ENCODE measurements at places on chromosomes 11 and 22.

GRCh38 chr11:17646451-17647145 is 72.8 kb upstream of the MYOD1 start:
- DNase-seq: no peak

DNA sequence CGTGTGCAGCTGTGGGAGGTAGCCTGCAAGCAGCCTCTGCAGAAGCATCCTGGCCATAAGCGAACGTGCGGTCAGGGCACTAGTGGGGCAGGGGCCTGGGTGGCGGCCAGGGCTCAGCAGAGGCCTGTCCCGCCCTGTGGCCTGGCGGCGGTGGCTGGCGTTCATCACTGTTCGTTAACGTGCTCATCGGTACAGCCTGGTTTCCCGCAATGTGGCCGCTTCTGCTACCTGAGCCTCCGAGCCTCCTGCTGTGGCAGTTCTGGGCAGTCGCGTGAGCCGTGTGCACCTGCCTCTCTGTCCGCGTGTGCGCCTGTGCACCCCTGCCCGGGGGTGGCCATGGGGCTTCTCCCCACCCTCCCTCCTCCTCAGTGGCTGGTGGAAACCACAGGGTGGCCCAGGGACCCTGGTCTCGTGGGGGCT is 117.9 kb downstream of the KCNQ1OT1 start:
- no peak for DNase-seq

- no peak for DNase-seq
Observed at GRCh38 chr11:7292922-7293321, 41.2 kb downstream of the SYT9 start.

GRCh38 chr11:15349413-15349812 is 234.7 kb downstream of the INSC start:
- peak; percentile 61 for DNase-seq

DNA sequence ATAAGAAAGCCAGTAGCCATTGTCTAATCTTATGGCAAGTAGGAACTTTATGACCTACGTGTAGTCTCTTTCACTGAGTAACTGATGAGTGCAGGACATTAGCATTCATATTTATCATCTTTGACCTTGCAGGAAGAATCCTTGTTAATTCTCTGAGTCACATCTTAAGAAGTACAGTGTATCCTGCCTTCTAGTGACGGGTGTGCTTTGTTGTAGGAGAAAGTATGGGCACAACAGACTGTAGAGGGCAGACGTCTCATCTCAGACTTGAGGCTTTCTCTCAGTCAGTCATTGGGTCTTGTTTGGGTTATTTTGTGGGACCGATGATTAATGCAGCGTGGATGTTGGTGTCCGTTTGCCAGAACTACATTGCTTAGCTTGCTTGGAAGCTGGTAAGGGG is 6.8 kb downstream of the RNF214 start:
- no peak for DNase-seq

- DNase-seq: no peak
Observed at GRCh38 chr22:23251445-23252093, 71.3 kb downstream of the BCR start.

- DNase-seq: no peak
Observed at GRCh38 chr11:67469508-67469811, 409 bp upstream of the TMEM134 start.

GRCh38 chr11:27871056-27871455 is 170.8 kb upstream of the BDNF start:
- no peak for DNase-seq

DNA sequence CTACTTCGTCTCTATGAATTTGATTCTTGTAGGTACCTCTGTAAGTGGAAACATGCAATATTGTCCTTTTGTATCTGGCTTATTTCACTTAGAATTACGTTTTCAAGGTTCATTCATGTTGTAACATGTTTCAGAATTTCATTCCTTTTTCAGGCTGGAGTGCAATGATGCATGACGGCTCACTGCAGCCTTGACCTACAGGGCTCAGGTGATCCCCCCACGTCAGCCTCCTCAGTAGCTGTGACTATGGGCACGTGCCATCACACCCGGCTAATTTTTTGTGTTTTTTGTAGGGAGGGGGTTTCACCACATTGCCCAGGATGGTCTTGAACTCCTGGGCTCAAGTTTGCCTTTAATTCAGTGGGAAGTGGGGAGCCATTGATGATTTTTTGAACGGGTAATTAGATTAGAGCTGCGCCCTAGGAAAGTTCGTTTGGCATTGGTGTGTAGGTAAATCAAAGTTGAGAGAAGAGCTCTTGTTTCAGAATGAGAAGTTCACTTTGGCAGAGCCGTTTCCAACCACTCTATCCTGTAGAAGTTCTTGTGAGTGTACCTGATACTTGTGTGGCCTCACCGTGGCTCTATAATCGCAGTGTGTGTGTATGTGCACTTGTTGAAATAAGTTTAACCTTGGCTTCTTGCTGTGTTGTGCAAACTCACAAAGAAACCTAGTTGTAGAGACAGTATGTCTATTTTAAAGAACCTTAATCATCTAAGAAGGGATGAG is 115.9 kb downstream of the NAV2 start:
- no peak for DNase-seq

GRCh38 chr22:39545386-39546365 is 13.1 kb upstream of the RPS19BP1 start:
- DNase-seq: no peak

DNA sequence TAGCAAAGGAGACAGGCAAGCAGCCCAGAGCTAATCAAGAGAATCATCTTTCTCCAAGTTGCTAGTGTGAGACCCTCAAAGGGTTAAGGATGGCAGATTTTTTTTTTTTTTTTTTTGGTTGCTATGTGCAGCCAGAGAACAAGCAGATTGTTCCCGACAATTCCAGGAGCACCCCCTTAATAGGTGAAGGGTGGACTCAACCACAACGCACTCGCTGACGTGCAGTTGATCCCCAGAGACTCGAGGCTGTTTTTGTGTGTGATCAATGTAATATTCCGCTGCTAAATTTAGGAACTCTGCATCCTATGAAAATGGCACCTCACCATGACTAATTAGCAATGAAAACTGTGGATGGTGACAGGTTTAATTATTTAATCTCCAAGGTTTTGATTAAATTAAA is 789.0 kb downstream of the KCNA4 start:
- DNase-seq: no peak

DNA sequence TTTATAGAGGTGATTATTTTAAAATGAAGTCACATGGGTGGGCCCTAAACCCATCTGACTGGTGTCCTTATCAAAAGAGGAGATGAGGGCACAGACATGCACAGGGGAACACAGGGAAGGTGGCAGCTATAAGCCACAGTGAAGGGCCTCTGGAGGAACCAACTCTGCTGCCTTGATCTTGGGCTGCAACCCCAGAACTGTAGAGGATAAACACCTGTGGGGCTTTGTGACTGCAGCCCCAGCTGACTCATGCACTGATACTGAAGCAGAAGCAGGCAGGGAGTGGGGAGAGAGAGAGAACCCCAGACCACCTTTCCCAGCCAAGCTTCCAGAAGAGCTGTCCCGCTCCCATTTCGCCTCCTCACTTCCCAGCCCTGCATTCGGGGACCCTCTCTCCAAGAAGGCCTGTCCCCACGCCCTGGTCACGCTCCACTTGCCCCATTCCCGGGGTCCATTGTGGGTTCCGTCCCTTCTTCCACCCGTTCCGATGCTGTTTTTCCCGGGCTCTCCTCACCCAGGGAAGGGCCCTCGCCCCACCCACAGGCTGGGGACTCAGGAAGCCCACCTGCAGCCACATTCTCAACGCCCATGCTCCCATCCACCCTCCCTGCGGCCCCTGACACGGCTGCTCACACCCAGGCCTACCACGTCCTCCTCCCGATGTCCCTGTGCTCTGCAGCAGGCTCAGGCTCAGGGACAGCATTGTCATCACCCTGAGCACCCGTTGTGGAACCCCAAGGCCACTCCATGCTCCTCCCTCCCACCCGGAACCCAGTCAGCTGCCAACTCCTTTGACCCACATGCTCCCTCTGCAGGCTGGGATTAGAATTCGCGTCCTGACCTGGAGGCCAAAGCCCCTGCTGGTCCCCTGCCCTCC is 90.8 kb upstream of the SHANK2 start:
- DNase-seq: no peak

- DNase-seq: no peak
Observed at GRCh38 chr22:32531228-32531627, 56.6 kb downstream of the FBXO7 start.

GRCh38 chr11:45649544-45650165 is 15.8 kb downstream of the CHST1 start:
- no peak for DNase-seq

DNA sequence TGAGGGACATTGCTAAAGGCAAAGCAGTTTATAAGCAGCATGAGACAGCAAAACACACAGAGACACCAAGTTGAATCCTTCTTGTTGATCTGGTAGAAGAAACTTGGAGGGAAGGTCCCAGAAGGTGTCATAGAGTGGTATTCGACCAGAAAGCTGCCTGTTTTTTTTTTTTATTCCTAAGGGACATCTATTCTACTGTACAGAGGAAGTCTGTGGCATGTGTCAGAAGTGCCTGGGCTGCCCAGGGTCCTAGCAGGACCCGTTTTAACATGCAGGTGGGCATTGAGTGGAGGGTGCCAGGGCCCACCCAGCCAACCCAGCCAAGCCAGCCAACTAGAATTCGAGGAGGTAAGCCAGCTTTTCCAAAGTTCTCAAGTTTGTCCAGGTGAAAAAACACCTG is 68.0 kb upstream of the ATXN10 start:
- no peak for DNase-seq
